ENCODE measurements at places on chromosomes 3 and 15.

GRCh38 chr3:160471892-160472291 is 22.3 kb upstream of the TRIM59 start:
- DNase-seq = no peak

DNA sequence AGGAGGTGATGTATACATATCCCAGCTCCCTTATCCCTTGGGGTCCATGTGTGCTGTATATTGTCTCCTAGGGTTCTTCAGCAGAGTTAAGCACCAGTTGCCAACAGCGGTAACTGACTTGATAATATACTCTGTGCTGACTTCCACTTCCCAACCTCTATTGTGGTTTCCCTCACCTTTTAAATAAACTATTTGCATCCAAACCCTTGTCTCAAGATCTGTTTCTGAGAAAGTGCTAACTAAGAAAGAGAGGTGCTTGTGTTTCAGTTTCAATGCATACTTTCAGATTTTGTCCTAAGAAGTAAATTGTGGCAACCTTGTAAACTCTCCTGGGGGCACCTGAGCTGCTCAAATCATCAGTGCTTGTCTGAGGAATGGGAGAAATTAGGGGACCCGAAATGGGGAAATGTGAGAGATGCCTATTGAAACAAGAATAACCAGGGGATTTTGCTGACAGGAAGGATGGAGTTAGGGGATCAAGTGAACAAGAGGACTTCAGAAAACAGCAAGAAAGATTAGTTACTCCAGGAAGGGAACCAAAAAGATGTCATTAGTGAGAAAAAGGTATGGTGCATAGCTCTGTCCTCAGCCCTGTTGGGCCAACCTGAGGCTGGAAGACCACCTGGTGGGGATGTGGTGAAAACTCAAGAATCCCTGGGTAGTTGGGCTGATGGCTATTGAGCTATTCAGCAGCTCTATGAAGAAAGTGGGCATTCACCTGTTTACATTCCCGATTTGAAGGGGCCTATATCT is 50.9 kb upstream of the MRPL3 start:
- DNase-seq = no peak

GRCh38 chr3:12769761-12770160 is 10.7 kb upstream of the TMEM40 start:
- DNase-seq = no peak

- no peak for DNase-seq
These were observed 11.1 kb downstream of the TFG start for GRCh38 chr3:100720426-100720825.

GRCh38 chr15:80840182-80841130 is 61.3 kb downstream of the CEMIP start:
- DNase-seq = no peak

DNA sequence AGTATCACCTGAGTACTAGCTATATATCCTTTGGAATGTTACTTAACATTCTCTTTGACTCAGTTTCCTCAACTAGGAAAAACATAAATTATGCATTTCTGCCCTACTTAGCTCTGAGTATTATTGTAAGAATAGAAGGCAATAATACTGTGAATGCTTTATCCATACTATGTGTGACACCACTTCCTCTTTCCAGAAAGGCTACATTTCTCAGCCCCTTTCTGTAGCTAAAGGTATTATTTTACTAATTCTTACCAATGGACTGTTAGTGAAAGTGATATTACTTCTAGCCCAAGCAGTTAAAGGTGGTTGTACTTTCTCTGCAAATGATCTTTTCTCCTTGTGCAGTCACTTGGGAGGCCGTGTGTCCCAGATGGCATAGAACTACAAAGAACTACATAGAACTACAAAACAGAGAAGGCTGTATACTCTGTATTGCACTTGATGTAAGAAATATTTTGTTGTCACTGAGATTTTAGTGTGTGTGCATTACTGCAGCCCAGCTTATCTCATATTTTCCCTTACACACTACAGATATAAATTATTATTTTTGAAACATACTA is 35.1 kb downstream of the MYH15 start:
- no peak for DNase-seq
